Stimulated activated CD8-positive, alpha-beta memory T cell treated with anti-CD3 and anti-CD28 coated beads, Interleukin-15, amount 100 ng/mL, for 24 hours (primary cell): ENCODE measurements at places on chromosomes 1 and 21.

- DNase-seq: no peak
Observed at GRCh38 chr1:222543817-222544216, 4.1 kb downstream of the HHIPL2 start.

GRCh38 chr1:179146476-179146875 is 64.6 kb downstream of the TOR3A start:
- DNase-seq: no peak

DNA sequence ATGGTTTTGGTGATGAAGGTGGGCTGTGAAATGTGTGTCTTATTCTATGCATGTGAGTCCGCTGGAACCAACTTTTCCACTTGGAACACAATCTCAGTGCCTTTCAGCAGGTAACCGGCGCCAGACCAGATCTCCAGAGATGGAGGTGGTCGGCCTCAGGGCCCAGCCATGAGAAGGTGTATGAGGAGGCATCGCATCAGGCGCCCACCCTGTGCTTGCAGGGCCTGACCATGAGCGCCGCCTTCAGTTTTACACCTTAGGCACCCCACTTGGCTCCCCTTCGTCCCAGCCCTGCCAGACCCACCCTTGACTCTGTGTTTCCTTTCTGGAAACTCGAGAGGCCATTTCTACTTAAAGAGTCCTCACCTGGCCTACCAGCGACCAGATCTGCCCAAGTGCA is 48.6 kb upstream of the ATF3 start:
- DNase-seq: no peak

DNA sequence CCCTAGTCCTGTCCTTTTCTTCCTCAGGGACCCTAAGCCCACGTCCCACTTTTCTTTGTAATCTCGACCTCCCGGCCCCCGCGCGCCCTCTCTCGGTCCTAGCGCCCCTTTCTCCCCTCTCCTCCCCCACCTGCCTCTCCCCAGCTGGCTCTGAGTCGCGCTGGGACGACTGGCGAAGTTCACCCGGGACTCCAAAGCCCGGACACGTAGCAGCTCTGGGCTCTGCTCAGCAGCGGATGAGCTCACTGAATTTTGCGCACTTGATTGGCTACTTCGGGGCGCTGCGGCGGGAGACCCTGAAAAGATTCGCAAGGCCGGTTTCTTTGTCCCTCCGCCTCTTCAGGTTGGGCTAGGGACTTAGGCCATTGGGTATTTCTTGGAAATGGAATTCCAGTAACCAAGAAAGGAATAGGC is 16.3 kb upstream of the ACKR1 start:
- DNase-seq: no peak

- no peak for DNase-seq
Observed at GRCh38 chr1:204670152-204670927, 15.2 kb downstream of the LRRN2 start.

GRCh38 chr21:45822429-45823099 is 159.0 kb upstream of the COL6A1 start:
- no peak for DNase-seq

- no peak for DNase-seq
Observed at GRCh38 chr1:24621121-24621520, 22.0 kb upstream of the SRRM1 start.

GRCh38 chr1:46413596-46413985 is 19.5 kb downstream of the FAAH start:
- no peak for DNase-seq

- no peak for DNase-seq
Observed at GRCh38 chr1:209102120-209102519, 481.4 kb upstream of the CAMK1G start.

DNA sequence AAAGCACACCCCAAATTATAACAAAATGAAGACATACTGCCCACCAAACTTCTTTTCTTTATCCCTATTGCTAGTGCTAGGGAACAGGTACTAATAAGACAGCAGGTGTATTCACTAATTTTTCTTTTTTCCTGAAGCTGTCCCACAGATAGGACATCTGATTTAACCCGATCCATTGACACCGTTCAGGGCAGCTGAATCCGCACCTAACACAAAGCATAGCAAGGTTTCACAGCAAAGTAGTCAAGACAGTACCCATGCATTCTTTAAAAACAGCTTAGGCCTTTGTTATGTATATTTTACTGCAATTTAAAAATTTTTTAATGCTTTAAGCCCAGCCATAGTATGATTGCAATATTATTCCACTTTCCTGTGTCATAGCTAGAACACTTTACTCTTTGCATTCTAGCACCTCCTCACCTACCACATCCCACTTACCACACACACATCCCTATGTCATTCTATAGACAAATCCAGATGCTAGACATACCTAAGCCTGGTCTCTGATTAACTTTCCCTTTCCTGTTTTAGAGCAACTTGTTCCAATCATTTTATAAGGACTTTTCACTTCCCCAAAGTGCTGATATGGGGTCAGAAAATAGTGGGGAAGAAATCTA is 40.4 kb downstream of the GATAD2B start:
- no peak for DNase-seq

DNA sequence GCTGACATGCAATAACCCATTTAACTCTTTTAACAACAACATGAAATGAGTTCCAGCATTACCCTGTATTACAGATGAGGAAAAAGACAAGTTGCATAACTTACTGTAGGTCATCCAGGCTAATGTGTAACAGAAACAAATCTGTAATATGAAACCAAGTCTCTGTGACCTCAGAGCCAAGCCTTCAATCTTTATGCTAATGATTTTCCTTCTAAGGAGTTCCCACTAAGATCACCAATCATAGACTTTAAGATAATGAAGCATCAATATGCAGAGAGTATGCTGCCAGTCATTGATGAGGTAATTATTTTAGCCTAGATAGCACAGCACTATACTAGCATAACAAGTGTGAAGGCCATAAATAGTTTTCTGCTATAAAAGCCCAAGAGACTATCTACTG is 35.6 kb upstream of the RNPC3 start:
- DNase-seq: no peak

GRCh38 chr1:168236836-168237611 is 11.2 kb downstream of the SFT2D2 start:
- DNase-seq: no peak
